ENCODE measurements at places on chromosomes 16 and 17.
A peak's percentile ranks its signal among the peaks of the same experiment; 100 is the strongest.

DNA sequence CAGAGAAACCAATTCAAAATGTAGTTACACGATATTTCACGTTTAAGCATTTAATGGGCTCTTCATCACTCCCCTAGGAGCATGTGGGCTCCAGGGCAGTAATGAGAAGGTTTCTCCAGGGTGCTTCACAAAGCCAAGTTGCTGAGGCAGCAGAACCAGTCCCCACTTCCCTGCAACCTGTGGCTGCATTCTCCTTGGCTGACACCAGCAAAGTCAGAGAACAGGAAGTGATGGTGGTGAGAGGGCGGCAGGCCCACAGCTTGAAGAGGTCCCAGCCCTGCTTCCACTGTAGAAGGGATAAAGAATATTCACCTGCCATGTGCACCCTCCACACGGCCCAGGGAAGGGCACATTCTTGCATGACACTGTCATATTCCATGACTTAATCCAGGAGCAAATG lies 133.2 kb downstream of the CBLN1 start:
- DNase-seq: no peak

- DNase-seq: no peak
Observed at GRCh38 chr17:79937391-79938335, 98.0 kb downstream of the TBC1D16 start.

GRCh38 chr17:72306037-72306436 lies 185.2 kb downstream of the SOX9 start:
- no peak for DNase-seq

GRCh38 chr17:5034651-5035050 lies 575 bp downstream of the SLC52A1 start:
- DNase-seq: no peak

DNA sequence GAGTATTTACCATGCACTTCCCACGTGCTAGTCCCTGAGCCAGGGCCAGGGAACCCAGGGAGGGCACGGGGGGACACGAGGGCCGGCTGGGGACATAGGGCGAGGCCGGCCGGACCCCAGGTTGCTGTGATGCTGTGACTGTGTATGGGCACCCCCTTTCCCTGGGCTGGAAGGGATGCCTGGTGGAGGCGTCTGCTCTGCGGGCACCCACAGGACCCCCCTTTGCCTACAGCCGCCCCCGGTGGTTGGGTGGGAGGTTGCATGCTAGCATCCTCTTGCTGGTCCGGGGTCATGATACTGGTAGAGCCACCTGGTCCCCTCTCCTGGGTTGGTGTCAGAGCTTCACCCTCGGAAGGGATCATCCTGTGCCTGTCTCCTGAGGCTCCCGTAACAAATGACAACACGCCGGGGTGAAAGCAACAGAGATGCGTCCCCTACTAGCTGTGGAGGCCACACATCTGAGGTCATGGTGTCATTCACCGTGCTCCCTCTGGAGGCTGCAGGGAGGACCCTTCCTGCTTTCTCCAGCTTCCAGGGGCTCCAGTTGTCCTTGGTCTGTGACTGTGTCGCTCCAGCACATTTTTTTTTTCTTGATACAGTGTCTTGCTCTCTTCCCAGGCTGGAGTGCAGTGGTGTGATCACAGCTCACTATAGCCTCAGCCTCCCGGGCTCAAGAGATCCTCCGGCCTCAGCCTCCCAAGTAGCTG lies 3.1 kb upstream of the CIAO3 start:
- no peak for DNase-seq

- no peak for DNase-seq
Observed at GRCh38 chr17:35934760-35935159, 4.2 kb upstream of the RDM1 start.

- DNase-seq: no peak
Observed at GRCh38 chr17:79353548-79353947, 257.3 kb downstream of the RBFOX3 start.

GRCh38 chr16:49330562-49331201 lies 42.9 kb upstream of the C16orf78 start:
- no peak for DNase-seq

- peak; percentile 46 for DNase-seq
Observed at GRCh38 chr17:50198026-50198669, 3.3 kb downstream of the COL1A1 start.

GRCh38 chr17:4657678-4658077 lies 16.2 kb upstream of the ALOX15 start:
- no peak for DNase-seq

Measured in CD4-positive, alpha-beta T cell treated with Interferon gamma for 1 hour (primary cell).